ENCODE measurements at places on chromosomes 2 and 18.

DNA sequence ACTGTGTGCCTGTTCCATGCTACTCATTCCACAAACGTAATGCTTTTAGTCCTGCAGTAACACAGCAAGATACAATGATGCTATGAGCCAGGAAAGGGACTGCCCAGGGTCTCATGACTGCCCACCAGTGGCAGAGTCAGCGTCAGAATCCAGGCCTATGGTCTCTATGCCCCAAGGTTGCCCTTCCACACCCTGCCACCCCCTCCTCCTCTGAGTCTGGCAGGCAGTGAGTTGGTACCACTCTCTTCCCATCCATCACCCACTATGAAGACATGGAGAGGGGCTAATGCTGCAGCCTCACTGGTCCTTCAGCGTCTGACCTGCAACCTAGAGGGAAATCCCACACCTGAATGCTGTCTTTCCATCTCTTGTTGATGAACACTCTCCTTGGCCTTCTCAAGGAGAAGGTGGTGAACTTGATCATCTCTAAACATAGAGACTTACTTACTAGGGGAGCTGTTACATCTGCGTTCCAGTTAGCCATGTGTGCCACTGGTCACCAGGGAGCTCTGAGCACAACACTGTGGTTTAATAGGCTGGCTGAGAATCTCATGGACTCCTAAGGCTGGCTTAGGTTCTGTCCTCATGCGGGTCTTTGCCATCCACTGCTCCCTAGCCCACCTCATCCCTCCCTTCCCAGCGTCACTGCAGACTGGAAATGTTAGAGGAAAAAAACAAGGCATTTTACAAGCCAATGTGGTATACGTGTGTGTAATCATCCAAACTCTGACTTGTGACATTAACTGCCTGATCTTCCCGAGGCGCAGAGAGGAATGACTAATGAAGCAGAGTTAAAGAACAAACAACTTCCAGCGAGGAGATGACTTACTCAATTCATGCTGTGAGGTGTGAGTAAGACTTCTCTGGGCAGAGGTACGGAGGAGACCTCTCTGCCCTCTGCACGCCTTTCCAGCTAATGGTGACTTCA, 28.8 kb downstream of the STEAP3 start:
- DNase-seq, result no peak

DNA sequence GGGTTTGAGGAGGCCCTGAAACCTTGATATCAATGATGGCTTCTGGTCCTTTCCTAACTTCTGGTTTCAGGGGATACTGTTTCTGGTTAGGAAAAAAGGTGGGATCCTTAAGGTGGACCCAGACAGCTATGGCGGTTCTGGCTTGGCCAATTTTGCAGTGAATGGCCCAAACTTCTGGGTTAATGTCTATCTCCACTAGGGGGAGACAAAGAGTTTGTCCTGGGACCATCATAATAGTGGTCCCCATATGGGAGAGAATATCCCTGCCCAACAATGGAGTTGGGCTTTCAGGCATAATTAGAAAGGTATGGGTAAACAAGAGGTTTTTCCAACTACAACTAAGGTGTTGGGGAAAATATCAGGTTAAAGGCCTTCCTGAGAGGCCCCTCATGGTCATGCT, 273.5 kb downstream of the CALCRL start:
- no peak for DNase-seq

DNA sequence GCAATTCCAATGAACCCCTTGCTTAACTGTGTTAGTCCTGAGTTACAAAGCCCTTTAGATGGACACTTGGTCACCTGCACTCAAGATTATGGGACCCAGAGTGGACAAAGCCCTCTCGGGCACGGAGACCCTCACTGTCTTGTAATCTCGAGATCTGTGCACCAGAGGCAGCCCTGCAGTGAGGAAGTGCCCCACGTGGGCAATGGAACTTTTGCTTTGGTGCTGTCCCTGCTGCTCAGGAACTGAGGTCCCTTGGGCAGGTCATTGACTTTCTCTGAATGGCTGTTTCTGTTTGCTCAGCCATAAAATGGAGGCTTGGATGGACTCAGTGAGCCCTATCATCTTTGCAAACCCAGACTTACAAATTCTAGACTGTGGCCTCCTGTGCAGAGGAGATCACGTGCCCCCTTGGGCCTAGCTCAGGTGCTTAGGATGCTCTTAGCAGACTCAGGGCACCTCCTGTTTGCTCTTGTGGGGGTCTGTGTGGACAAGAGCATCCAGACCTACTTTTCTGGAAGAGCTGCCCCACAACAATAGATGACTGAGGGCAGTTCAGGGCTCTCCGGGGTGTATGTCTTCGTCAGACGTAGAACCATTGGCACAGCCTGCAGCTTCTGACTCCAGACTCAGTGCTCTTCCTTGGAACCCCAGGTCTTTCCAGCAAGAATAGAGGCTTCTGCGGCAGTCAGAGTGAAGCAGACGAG, 94.5 kb upstream of the HS6ST1 start:
- DNase-seq, result no peak

DNA sequence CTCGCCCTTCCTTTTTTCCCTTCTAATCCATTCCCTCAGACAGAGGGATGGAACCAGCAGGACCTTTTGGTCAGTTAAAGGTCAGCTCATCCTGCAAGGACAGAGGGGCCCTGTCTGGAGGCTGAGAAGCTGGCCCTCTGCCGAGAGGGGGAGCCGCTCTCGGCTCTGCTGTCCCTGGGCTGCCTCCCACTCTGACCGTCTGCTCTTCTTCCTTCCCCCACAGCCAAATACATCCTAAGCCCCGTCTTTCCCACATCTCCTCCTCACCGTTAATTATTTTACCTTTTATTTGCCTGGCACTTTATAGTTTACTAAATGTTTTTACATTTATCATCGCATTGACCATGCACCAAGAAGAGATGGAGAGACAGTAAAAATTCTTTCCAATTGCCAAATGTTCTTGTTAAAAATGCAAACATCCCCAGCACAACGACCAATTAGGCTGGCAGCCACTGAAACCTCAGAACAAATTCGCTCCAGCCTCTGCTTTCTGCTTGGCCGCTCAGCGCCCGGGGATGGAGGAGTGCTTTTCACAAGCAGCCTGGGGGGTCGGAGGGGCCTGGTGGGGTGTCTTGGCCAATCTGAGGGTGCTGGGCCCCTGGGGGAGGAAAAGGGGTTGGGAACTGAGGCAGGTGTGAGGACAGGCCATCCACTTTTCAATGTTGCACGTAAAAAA, 123.7 kb downstream of the TNS1 start:
- no peak for DNase-seq

GRCh38 chr2:96144481-96145035, 682 bp downstream of the DUSP2 start:
- peak; percentile 40 for DNase-seq

DNA sequence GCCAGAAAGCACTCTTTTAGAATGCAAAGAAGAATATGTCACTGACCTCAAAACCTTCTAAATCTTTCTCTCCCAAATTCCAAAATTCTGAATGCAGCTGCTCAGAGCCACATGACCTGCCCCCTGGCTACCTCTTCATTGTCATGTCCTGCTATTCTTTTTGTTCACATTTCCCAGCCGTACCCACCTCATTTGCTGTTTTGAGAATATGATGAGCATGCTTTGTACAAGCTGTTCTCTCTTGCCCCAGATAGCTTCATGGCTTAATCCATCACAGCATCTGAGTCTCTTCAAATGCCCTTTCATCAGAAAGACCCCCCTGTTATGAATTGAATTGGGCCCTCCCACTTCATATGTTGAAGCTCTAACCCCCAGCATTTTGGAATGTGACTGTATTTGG, 214.3 kb downstream of the KCNS3 start:
- DNase-seq, result no peak

DNA sequence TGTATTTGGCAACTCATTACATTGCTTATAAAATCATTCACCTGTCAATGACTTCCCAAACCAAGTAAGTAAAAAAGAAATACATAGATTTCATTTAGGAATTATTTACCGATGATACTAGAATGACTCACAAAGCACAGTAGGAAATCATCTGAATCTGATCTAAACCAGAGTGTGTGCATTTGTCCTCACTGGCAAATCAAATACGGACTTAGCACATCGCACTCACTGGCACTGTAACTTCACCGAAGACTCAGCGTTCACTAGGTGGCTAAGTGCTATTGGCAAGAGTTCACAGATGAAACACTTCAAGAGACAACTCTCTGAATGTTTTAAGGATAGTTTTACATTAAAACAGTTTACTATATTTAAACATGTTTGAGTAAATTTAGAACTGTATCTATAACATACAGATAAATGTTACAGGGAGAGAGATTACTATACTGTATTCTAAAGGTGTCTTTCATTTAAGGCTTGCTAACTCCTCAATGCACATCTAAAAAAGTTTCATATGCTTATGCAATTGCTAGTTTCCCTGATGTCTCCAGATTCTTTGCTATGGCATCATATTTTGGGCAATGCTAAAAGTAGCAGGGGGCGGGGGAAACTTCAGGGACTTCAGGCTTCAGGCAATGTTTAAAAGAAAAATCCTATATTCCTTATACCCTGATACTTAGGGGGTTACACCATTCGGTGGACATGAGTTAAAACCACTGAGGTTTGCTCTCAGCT, 48.8 kb downstream of the STK39 start:
- DNase-seq, result no peak

DNA sequence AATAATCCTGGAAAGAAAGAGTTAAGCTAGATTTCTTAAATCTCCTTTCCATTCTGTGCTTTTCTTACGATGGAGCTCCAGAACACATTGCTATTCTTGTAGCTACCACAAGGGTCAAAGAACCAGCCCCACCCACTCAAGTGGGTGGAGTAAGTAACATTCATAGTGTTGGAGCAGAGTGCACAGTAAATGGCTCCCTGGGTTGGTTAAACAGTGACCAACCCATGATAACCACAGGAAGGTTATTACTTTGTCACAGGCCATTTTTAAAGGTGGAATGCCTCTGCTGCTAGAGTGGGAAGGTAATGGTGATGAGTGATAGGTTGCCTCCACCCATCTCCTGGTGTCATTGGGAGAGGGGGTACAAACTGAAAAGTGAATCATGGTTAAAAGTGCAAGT, 13.9 kb downstream of the ARPC2 start:
- no peak for DNase-seq

DNA sequence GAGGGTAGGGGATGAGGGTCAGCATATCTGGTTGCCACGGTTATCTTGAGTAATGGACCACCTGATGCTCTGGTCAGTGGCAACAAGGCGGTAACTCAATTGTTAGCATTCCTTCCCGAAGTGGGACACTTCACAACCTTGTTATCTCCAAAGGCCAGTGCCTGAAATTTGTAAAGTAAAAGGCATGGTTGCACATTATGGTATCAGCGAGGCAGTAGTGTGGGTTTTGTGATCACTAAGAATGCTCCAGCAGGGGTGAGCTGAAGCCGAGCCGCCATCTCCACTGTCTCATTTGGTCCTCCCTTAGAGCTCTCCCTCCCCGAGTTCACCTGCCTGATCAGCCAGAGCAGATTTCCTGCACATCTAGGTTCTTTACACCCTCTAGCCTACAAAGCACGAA, 50.5 kb upstream of the LGALSL start:
- DNase-seq, result no peak

DNA sequence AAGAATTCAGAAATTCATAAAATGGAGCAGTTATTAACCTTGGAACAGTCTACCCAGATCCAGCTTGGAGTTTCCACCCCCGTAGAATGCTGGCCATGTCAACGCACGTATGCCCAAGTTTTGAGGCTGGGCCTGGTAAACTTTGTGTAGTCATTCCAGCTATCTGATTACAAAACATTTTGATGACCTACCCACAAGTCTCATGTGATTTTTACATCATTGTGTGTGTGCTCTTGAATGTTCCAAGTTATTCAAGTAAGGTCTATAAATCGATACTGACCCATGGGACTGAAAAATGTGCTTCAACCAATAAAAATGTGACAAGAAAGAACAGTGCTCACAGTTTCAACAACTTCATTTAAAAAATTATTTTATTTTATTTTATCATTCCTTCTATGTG, 32.5 kb upstream of the ICOS start:
- no peak for DNase-seq
